ENCODE measurements at places on chromosomes 1 and 21.

- no peak for DNase-seq
Observed at GRCh38 chr1:234154320-234155251, 218.7 kb upstream of the COA6 start.

DNA sequence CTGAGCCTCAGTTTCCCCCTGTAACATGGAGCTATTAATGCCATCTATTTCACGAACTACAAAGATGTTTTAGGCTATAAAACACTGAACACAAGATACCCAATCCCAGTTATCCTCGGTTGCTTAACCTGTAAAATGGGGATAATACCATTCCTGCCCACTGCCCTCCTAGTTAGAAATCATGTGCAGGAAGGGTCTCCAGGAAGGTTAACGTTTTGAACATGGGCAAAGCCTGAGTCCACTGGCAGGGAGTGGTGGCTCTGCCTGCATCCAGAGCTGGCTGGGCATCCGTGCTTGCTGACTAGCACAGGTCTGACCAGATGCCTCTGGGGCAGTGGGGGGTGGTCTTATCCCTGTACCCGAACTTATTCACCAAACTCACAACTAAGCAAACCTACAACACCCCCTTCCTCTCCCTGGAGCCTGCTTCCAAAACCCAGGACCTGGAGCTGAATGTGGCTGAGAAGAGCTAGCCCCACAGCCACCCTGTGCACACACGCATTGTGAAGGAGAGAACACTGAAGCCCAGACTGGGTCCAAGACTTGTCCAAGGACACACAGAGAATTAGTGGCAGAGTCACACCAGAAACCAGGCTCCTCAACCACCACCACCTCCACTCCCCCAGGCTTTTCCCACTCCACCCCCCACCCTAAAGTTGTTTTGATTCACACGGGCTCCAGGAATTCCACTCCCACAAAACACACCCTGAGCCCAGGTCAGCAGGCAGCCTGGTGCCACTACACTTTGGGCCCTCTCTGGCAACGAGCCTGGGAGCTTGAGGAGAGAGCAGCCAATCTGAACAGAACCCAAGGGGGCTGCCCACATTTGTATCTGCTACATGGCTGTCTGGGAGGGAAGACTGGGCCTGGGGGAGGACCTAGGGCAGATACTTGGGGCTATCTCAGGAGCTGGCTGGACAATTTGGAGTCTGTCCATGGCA is 1.6 kb downstream of the E2F2 start:
- DNase-seq = no peak

DNA sequence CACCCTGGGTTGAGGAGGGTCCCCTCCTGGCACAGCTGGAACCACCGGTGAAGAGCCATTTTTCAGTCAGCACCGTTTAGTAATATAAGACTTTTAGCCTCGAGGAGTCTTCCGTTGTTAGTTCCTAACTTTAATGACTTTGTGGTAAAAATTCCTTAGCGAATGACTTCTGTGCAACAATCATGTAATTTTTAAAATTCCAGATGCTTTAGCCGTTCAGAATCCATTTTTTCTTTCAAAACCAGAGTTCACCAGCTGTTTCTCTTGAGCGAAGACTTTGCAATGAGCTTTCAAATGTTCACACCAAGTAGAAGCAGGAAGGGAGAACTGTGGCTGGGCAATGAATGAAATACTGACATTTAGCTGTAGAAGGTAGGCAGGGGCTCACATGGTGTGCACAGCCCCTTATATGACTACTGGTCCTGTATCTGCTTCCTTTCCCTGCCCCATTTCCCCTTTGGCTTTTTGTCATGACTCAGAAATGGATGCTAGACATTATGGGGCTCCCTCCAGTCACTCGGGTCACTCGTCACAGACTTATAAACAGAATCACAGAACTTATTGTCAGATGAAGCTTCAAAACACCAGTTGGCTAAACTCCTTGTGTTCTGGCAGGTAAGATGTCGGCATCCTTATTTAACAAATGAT is 4.1 kb downstream of the DISC1 start:
- DNase-seq = no peak

DNA sequence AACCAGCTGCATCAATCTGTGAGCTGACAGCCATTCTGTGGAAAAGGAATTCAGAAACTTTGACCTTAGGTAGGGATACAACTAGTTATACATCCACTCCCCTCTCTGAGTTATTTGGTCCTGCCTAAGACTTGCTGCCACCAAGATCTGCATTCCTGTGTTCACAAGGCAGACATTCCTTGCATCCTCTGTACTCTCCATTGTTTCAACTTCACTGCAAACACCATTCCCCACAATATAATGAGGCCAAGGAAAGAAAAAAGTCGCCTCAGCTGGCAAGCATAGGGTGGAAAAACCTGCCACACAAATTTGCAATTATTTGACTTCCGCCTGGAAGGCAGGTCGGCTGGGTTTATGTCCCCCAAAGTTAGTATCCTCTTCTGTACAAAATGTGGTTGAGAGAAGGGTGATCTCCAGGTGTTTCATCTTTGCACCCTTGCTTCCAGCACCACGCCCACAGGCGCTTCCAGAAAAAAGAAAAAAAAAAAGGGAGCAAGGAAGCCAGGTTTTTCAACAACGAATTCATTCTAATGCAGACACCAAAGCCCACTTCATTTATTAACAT is 676 bp upstream of the CTTNBP2NL start:
- no peak for DNase-seq

DNA sequence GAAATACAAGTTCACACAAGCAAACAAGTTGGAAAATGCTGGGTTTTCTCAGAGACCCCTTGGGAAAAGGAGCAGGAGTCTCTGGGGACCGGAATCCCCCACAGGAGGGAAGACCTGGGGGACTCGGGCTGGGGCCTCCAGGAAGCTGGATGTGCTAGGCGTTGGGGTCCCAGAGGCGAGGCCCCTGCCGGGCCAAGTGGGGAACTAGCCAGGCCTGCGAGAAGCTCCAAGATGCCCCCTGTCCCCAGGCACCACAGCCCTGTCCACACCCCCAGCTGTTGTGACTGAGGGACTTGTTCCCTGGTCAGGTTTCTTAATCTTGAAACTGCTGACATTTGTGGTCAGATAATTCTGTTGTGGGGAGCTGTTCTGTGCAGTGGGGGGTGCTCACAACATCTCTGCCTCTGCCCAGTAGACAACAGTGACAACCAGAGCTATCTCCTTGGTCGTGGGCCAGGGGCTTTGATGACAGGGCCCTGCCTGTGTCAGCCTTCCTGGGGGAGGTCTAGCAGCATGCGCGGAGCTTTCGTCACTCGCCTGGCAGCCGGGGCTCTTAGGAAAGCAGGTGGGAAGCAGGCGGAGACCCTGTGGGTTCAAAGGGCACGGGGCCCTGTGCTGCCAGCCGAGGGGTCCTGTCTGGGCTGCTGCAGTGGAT is 126.4 kb upstream of the ARHGEF16 start:
- no peak for DNase-seq

GRCh38 chr1:119141020-119141424 is 569 bp upstream of the WARS2 start:
- peak; percentile 73 for DNase-seq

- DNase-seq = no peak
Observed at GRCh38 chr1:224521904-224522734, 87.5 kb upstream of the WDR26 start.

GRCh38 chr1:201259476-201260235 is 23.6 kb upstream of the PKP1 start:
- DNase-seq = no peak

GRCh38 chr21:26845066-26845758 is at the start of gene ADAMTS1:
Gene ADAMTS1, minus strand, starts transcription at chr21:26845409. Its CDS starts 455 bp downstream, at chr21:26844954.
- peak; percentile 98 for DNase-seq

DNA sequence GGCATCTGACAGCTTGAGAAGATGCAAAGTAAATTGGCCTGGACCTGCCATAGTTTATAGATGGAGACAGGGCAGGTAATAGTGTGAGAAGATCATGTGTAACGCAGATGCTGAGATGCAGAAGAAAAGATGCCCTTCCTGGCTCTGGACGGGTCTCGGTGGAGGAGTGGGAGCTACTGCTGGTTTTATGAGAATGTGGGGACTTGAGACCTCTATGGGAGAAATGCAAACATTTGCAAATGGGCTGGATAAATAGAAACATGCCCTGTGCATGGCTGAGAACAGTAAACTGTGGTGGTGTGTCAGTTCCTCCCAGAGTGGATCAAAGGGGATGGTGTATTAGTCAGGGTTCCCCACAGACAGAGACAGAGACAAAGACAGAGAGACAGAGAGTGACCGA is 21.9 kb downstream of the UBASH3A start:
- no peak for DNase-seq

- no peak for DNase-seq
Observed at GRCh38 chr1:200776949-200777348, 38.3 kb downstream of the CAMSAP2 start.

DNA sequence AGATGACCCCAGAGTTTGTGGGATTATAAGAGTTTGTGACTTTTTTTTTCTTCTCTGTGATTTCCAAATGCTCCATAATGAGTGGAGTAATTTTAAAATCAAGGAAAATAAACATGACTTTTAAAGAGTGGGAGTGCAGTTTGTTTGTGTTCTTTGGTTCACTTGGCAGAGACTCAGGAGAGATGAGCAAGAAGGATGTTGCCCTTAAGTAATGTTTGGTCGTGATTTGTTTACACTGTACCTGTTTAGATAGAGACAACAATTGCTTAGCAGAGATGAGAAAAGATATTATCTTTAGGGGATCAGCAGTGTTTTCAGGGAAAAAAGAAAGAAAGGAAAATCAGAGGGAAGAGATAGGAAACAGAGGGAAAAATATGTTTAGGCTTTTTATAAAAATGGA is 170.8 kb downstream of the ADSS2 start:
- no peak for DNase-seq

DNA sequence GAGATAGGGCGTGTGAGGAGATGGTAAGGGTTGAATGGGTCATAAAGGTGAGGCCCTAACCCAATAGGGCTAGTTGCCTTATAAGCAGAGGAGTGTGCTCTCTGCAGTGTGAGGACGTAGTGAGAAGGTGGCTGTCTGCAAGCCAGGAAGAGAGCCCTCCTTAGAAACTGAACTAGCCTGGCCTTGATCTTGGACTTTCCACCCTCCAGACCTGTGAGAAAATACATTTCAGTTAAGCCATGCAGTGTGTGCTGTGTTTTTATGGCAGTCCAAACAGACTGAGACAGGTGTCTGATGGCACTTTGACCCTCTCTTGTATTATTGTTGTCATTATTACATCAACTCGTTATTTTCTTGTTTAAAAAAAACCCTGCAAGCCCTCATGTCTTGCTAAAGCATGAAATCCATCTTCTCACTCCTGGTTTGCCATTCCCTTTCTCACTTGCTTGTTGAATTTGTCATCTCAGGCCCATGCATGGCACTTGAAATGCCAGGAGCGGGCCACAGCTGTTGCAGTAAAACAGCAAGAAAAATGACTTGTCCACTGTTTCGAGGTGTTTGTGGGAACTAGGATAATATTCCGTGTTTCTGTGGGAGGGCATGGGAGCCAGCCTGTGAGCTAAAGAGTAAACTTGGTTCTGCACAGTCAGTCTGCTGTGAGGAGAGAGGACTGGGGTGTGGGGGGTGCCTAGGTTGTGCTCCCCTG is 78.6 kb downstream of the STUM start:
- peak; percentile 36 for DNase-seq

DNA sequence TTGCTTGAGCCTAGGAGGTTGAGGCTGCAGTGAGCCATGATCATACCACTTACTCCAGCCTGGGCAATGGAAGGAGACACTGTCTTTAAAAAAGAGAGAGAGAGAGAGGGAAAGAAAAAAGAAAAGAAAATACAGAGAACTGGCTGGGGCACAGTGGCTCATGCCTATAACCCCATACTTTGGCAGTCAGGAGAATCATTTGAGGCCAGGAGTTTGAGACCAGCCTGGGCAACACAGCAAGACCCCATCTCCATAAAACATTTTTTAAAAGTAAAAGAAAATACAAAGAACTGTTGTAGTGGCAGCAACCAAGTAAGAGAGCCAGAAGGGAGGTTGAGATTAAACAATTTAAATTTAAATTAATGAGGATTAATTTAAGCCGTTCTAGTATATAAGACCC is 39.8 kb downstream of the WDTC1 start:
- no peak for DNase-seq

DNA sequence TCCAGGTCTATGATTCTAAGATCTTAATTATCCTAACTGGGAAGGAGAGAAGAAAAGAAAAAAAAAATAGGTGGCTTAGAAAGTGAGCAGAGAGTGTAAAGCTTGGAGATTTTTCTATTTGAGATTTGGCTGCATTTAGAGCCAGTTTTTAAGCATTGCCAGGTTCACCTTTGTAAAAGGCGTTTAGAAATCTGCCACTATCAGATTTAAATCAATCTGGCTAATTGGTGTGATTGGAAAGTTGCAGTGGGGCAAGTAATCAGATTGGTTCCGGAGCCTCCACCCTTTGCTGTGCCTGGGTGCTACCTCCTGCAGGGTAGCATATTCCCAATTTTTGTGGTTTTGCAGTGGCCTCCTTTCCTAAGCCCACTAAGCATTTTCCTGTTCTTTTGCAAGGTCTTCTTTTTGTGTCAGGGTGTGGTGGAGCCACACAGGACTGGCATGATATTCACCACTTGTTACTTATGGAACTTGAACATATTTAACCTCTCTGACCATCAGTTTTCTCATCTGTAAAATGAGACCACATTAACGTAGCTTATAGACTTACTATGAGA is 48.5 kb upstream of the PPP2R5A start:
- no peak for DNase-seq

- peak; percentile 71 for DNase-seq
Observed at GRCh38 chr21:45590246-45590725, 48.0 kb upstream of the SLC19A1 start.

DNA sequence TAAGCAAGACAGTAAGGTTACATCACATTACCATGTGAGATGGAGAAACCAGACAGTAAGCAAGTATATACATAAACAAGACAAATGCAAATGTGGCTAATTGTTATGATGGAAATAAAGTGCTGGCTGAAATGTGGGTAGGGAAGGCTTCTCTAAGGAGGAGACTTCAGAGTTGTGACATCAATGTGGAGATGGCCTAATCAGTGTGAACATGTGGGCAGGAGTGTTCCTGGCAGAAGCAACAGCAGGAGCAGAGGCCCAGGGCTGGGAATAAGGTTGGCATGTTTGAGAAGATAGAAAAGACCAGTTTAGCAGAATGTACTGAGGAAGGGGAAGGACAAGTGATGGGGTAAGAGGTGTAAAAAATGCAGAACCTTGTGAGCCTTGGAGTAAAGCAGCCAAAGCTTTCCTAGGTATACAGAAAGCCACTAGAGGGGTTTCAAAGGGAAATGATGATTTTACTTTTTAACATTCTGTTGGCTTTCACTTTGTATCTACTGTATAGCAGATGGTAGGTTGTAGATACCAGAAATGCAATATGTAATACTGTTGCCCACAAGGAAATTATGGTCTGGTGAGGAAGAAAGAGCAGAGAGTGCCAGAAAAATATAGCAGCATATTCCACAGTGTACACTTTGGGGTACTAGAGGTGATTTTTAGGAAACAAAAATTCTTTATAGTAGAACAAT is 197.4 kb downstream of the FGGY start:
- DNase-seq = no peak

- DNase-seq = no peak
Observed at GRCh38 chr1:36134505-36135329, 9.7 kb upstream of the COL8A2 start.

DNA sequence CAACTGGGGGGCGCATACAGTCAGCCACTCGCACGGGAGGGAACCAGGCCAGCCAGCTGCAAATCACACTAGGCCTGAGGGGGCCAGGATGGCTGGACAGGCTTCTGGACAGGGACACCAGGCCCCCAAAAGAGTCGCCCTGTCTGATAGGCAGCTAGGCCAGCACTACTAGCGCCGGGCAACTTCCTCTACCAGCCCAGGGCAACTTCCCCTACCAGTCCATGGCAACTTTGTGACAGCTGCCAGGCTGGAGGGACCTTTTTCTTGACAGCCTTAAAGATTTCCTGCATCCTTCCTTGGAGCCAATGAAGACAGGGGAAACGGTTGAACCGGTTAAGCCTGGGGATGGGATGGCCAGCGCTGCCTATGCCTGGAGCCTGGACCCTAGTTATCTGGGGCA is 5.1 kb downstream of the IFFO2 start:
- no peak for DNase-seq
